COLO829 (cell line): ENCODE measurements at places on chromosomes 5 and 9.

DNA sequence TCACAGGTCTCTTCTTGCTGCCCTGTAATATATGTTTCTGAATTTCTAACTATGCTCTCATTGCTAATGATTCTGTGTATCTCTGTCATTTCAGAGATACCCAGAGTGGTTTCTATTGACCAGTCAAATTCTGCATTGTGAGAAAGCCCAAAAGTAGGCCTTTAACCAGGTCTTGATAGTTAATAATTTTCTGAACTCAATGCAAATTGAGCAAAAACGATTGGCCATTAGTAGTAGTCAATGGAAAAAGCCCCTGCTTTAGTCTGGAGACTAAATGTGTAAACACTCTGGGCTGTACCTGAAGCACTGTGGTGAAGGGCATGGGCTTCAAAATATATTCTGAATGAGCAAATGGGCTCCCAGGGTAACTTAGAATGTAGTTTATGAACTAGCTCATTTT, 307.6 kb downstream of the ARL15 start:
- no peak for DNase-seq

GRCh38 chr5:6407558-6408259, 29.4 kb upstream of the MED10 start:
- DNase-seq: no peak

DNA sequence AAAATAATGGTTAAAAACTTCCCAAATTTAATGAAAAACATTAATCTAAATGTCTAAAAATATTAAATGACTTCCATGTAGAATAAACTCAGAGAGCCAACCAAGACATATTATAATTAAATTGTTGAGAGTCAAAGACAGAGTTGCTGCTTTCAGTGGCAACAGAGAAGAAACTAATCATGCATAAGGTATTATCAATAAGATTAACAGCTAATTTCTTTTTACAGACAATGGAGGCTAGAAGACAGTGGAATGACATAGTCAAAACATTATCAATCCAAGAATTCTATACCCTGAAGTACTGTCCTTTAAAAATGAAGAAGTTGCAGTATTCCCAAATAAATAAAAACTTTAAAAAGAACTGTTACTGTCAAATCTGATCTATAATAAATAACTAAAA, 268.7 kb downstream of the IRX2 start:
- DNase-seq: no peak

- DNase-seq: no peak
Observed at GRCh38 chr9:131690941-131691573, 48.8 kb downstream of the RAPGEF1 start.
